A549 treated with dexamethasone at 1 μM for 4 hours (cell line): ENCODE measurements at places on chromosomes 1 and 21. TPM values are rescaled to one million over a fixed set of nuclear protein-coding genes. Genes with fewer than 3 reads are reported as not detected.

Gene CD1E
- not detected in 5 replicates for total RNA-seq

Gene PLA2G2D
- 0.05 TPM in 1 of 5 replicates, not detected in the others for total RNA-seq

Gene AGT
- 0.07 to 0.17 TPM (median 0.10 TPM) in 4 of 5 replicates, not detected in the other for total RNA-seq

Gene WNT3A
- 0.02 to 0.07 TPM (median 0.04 TPM) in 4 of 5 replicates, not detected in the other for total RNA-seq

Gene CD48
- not detected in 5 replicates for total RNA-seq

Gene WDR64
- total RNA-seq: not detected in 5 replicates

Gene LIPI
- not detected in 5 replicates for total RNA-seq

Gene RHBG
- total RNA-seq: not detected in 5 replicates

Gene MAN1C1
- 0.65 to 0.97 TPM (median 0.92 TPM) in 5 replicates for total RNA-seq

Gene PCSK9
- 1.8 to 3.2 TPM (median 2.5 TPM) in 5 replicates for total RNA-seq

Gene SHE
- total RNA-seq: 0.10 to 0.19 TPM (median 0.17 TPM) in 5 replicates

Gene LIN28A
- not detected in 5 replicates for total RNA-seq
